ENCODE measurements at places on chromosomes 12 and 14.
A peak's percentile ranks its signal among the peaks of the same experiment; 100 is the strongest.

GRCh38 chr14:21071225-21072030 lies 1.3 kb downstream of the ARHGEF40 start:
- DNase-seq = no peak

GRCh38 chr14:30680036-30680435 lies 57.9 kb downstream of the SCFD1 start:
- DNase-seq = no peak

GRCh38 chr12:46825591-46826414 lies at the start of gene SLC38A4:
Gene SLC38A4, minus strand, starts transcription at chr12:46825997. Its CDS starts 32,926 bp downstream, at chr12:46793071.
- DNase-seq = no peak

DNA sequence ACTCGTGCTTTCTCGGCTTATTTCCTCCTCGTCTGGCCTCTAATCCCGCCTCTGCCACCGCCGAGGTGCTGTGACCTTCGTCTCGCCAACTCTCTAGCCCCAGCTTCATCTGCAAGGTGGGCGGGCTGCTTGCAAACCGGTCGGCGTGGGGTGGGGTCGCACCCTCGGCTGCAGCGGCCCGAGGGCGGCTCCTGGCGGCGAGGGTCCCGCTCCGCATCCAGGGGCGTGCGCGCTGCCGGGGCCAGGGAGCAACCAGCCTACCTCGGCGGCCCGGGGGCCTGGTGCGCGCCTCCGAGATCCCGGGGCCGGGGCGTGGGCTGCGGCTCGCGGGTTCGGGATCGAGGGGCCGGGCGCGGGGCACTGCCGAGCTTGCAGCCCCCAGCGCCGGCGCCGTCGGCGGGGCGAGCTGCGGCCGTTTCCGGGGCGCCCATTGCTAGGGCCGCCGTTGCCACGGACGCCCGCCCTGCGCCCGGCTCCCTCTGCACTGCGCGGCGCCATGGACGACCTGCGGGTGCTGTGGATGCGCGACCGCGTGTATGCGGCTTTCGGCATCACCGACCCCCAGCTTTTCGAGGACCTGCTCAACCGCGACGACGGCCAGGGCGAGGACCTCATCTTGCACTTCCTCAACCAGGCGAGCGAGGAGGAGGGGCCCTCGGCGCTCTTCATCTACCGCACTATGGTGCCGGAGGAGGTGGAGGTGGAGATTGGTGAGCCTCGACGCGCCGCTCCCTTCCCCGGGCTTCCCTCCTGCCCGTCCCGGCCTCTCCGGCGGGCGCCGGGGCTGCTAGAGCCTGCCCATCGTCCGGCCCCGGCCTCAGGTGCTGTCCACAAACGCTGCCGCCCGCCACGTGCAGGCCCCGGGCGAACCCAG lies at the start of gene DNAH10:
Gene DNAH10 (plus strand): TSS at position 461 of the 874 bp plus-strand sequence. CDS start 36 bp downstream, at position 497.
- DNase-seq = peak; percentile 33

GRCh38 chr12:31655792-31656191 lies 3.7 kb upstream of the ETFBKMT start:
- no peak for DNase-seq

- no peak for DNase-seq
Measured at GRCh38 chr12:91073426-91073825, 15.6 kb upstream of the KERA start.

GRCh38 chr12:45121224-45121623 lies 70.3 kb upstream of the DBX2 start:
- DNase-seq = no peak

- DNase-seq = no peak
Measured at GRCh38 chr14:99791476-99792209, 1.6 kb upstream of the EML1 start.

DNA sequence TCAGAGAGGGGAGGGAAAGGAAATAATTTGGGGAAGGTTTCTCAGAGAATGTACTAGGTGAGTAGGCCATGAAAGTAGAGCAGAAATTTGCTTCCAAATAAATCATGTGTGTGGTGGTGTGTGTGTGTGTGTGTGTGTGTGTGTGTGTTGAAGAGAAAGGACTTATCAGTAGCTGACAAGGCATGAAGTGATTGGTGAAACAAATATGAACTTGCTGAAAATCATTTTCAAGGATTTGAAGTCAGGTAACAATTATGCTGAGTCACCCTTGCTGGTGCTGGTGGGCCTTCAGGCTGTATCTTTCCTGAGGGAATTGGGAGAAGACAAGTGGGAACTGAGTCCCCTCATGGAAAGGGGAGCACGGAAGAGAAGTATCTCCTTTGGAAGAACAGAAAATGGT lies 55.5 kb downstream of the HSD17B6 start:
- DNase-seq = no peak

DNA sequence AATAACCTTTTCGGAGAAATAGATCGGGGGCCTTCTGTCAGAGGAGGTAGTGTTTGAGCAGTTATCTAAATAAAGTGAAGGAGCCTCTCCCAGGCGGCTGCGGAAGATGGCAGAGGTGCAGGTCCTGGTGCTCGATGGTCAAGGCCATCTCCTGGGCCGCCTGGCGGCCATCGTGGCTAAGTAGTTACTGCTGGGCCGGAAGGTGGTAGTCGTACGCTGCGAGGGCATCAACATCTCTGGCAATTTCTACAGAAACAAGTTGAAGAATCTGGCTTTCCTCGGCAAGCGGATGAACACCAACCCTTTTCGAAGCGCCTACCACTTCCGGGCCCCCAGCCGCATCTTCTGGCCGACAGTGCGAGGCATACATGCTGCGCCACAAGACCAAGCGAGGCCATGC lies 186.1 kb downstream of the KTN1 start:
- DNase-seq = no peak

DNA sequence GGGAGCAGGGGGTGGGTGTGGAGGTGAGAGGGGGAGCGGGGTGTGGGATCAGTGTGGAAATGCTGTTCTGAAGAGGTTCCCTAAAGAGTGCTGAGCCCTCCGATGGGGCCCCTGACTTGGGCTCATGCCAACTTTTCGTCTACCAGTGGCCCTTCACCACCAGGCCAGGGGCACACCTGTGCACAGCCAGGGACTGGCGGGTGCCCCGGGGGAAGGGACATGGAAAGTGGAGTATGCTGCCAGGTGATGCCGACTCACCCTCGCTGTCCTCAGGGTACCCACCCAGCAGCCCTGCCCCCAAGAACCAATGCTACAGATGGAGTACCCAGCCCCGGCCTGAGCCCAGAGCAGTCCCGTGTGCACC lies 26.2 kb downstream of the AMN start:
- DNase-seq = no peak

DNA sequence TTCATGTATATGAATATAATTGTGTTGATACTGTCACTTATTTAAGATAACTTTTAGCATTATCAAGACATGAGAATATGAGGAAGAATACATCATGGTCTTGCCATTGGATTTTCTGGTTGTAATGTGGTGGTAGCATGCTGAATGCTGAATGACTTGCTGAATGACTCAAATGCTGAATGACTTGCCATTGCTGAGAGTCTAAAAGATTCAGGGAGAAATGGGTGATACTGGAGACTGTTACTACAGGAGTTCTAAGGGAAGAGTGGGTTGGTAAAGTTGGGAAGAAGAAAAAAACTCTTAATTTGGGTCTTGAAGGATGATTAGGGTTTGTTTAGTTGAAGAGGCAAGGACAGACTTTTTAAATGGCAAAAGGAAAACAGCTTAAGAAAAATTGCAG lies 72.1 kb upstream of the MANSC4 start:
- DNase-seq = no peak

- no peak for DNase-seq
Measured at GRCh38 chr12:124928095-124928911, 13.9 kb upstream of the UBC start.

GRCh38 chr12:108683906-108684556 lies 47.3 kb downstream of the CORO1C start:
- DNase-seq = no peak

DNA sequence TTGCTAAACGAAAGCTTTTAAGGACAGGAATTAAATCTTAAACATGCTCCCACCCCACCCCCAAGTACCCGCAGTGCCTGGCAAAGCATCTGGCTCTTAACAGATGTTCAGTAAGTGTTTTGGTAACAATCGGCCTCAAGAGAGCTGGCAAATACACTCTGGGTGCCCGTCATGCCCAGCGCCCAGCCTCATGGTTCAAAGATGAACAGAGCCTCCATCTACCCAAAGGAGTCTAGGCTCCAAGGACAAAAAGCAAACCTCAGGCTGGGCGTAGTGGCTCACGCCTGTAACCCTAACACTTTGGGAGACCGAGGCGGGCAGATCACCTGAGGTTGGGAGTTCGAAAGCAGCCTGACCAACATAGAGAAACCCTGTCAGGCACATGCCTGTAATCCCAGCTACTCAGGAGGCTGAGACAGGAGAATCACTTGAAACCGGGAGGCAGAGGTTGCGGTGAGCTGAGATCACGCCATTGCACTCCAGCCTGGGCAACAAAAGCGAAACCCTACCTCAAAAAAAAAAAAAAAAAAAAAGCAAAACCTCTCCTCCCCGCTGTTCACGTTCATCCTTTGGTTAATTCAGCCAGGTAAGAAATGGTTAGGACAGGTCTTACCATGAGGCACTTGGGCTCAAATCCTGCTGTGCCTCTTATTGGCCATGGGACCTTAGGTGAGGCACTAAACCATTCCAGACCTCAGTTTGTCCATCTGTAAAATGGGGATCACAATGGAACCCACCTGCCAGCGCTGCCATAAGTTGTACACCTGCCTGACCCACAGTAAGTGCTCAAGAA lies 151.3 kb downstream of the BCL11B start:
- DNase-seq = no peak

GRCh38 chr14:98507264-98507663 lies 764.7 kb downstream of the BCL11B start:
- no peak for DNase-seq

- DNase-seq = no peak
Measured at GRCh38 chr14:39451811-39452210, 19.6 kb upstream of the FBXO33 start.

DNA sequence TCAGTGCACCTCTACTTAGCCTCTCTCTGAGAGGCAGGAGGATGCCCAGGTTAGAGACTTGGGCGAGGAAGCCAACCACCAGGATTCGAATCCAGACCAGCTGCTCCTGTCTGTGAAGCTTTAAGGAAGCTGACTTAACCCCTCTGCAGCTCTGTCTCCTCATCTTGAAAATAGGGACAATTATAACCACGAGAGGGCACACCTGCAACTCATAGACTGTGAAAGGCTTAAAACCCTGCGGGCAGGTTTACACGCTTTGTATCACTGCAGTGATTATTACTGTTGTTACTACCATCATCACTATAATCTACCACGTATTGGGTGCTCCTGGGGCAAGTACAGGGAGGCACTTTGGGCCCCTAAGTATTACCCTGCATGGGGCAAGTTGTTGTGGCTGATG lies 379.8 kb downstream of the VRK1 start:
- no peak for DNase-seq

DNA sequence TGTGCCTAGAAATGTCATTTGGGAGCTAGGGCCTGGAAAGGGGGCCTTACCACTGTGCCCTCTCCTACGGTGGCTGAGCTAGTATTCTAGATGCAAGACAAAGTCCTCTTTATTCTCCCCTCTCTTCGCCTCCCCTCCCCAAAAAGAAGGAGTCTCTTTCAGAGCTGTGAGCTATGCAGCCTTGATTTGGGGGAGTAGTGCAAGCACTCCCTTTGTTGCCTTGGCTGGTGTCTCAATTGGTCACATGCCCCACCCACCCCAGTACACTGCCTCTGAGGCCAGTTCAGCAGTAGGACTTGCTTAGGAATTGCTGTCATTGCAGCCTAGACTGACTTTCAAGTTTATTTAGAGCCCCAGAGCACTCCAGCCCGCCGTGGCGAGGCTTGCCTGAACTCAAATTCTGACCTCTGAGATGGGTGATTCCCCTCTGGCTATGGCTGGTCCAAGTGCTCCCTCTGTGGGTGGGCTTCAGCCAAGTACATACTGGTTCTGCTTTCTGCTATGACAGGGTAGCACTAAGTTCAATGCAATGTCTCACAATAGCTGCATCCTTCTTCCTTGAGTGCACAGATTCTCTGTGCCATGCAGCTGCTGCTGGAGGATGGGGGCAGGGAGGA lies 37.0 kb upstream of the FBXO33 start:
- DNase-seq = peak; percentile 56

- no peak for DNase-seq
Measured at GRCh38 chr12:1013618-1014489, 22.8 kb downstream of the ERC1 start.

GRCh38 chr12:11884706-11885105 lies 186.0 kb upstream of the BCL2L14 start:
- no peak for DNase-seq

GRCh38 chr14:87640553-87640952 lies 352.4 kb downstream of the GALC start:
- DNase-seq = no peak
